Stimulated activated CD8-positive, alpha-beta memory T cell treated with anti-CD3 and anti-CD28 coated beads, Interleukin-4, amount 100 ng/mL, for 24 hours (primary cell): ENCODE measurements at places on chromosomes 13 and 19.

DNA sequence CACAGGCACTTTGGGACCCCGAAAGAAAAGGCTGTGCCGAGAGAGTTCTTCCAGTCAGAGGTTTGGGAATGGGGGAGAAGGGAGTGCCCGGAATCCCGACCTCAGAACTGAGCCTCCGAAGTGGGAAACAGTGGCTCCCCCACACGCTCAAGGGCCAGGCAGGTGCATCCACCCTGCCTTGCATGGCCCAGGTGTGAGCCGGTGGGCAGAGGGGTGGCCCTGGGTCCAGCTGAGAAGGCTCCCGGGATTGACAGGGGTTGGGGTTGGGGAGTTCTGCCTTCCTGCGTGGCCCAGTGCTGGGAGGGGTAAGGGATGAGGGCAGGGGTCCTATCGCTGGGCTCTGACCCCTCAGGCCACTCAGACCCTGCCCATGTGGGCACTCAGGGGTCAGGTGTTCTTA lies 163.5 kb upstream of the TUBA3C start:
- no peak for DNase-seq

DNA sequence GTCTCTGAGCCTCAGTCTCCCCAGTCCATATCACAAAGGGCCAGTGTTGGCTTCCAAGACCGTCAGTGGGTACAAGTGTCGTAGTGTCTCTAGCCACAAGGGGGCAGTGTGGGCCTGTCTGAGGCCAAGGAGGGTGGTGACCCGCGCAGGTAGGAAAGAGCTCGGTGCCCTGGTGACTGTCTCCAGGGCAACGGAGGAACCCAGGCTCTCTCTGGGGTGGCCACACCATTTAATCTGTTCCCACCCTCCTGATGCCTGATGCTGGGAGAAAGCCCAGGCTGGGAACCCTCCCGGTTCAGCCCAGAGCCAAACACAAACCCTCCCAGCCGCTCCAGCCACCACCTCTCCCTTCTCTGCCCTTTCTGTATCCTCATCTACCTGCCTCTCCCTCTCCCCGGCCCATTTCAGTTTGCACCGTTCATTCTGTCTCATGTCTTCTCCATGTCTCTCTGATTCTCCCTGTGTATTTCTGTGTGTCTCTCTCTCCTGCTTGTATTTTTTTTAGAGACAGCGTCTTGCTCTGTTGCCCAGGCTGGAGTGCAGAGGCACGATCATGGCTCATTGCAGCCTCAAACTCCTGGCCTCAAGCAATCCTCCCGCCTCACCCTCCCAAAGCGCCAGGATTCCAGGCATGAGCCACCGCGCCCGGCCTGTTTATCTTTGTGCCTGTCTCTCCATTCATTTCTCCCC lies 17.5 kb upstream of the MEIS3 start:
- DNase-seq = peak; percentile 75

DNA sequence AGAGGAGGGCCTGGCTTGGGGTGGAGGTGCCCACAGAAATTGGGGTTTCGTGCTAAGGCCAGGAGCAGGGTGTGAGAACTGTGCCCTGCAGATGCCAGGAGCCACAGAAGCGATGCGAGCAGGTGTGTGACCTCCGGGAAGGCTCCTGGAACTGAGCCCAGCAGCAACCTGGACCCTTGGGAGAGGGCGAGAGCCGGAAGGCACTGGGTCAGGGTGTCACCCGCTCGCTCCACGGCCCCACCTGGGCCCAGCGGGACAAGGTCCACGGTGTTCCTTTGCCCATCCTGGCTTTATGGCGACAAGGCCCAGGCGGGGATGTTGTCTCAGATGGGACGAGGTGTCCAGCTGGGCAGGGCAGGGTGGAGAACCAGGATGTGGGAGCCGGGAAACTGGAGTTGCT lies 4.2 kb downstream of the MISP start:
- DNase-seq = no peak

- DNase-seq = no peak
Observed at GRCh38 chr13:51262501-51263211, 40.5 kb downstream of the FAM124A start.

DNA sequence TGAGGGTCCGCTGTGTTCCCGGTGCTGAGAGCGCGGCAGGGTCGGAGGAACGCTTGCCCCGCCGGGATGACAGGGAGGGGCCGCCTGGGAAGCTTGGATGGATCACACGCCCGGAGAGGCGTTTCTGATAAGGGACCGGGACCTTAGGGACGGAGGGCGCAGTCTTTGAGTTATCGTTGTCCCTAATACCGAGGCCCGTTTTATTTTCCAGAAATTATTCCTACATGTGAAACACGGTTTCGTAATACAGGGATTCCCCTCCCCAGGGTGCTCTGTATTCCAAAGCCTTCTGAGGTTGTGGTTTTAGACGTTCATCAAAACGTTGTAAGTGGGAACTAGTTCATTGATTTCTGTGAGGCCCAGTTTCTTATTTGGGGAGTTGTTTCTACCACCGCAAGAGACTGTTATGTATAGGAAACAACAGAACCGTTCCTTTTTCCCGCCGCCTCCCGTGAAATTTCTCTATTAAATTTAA lies 752 bp downstream of the PDCD5 start:
- DNase-seq = no peak

DNA sequence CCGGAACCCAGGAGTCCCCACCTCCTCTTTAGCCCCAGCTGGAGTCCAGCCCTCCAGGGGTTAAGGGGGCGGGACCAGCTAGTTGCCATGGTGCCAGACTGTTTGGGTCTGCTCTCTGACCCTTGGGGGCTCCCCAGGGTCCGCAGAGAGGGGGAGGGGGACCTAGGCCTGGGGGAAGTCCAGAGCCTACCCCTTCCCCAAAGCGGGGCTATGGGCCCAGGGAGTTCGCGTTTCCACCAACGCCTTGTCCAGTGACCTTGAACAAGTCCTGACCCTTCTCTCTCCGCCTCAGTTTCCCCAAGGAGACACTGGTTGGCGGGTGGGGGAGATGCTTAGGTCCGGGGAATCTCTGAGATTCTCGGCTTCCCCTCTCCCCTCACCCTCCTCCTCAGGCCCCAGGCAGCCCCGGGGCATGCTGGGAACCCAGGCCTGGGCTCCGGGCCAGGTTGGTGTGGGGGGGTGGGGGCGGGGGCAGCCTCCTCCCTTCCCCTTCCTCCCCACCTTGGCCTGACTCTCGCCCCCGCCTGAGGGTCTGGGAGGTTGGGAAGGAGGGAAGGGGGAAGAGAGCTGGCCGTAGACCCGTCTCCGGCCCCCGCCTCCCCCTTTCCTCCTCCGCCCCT lies 2.6 kb upstream of the SPACA6 start:
- DNase-seq = peak; percentile 34

DNA sequence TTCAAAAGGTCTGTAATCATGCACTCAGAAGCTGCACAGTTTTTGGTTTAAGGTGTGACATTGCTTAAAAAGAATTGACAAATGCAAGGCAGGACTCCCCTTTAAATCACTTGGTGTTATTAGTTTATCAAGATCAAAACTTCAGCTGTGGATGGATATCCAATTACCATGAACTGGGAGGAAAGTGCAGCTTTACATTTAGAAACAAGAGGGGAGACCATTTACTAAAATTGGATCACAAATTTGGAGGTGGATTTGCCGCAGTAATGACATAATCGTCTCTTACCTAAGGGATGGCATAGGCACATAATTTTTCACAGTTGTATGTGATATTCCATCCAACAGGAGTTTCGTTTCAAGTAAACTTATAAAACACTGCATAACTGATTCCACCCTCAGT lies 1610.2 kb downstream of the SLITRK5 start:
- DNase-seq = no peak

DNA sequence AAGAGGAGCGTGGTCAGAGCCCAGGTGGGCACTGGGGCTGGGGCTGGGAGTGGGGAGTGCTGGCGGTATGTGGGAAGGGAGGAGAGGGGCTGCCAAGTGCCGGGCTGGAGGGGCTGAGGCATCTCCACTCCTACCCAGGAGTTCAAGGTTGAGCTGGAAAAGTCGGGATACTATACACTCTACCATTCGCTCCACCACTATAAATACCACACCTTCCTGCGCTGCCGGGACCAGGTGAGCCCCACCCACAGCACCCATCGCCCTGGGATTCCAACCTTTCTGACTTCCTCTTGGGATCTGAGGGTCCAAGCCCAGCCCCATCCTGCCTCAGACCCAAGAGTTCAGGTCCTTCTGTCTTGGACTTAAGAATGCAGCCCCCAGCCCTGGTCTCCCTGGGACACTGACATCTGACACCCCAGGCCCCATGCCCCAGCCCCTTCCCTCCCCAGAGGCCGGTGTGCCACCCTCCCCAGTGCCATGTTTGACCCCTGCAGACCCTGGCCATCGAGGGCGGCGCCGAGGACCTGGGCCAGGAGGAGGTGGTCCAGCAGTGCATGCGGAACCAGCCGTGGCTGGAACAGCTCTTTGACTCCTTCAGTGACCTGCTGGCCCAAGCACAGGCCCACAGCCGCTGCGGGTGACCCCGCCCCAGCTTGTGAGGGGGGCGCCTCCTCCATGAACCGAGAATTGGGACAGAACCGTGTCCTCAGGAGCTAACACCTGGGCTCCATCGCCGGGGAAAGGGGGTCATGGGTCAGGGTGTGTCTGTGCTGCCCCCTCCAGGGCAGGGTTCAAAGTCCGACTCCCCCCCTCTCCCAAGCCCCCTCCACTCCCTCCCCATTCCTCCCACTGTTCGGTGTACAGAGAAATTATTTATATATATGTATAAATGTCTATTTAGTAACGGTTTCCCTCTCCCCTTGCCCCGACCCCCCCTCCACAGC lies 14.7 kb downstream of the RRAS start:
- DNase-seq = no peak

DNA sequence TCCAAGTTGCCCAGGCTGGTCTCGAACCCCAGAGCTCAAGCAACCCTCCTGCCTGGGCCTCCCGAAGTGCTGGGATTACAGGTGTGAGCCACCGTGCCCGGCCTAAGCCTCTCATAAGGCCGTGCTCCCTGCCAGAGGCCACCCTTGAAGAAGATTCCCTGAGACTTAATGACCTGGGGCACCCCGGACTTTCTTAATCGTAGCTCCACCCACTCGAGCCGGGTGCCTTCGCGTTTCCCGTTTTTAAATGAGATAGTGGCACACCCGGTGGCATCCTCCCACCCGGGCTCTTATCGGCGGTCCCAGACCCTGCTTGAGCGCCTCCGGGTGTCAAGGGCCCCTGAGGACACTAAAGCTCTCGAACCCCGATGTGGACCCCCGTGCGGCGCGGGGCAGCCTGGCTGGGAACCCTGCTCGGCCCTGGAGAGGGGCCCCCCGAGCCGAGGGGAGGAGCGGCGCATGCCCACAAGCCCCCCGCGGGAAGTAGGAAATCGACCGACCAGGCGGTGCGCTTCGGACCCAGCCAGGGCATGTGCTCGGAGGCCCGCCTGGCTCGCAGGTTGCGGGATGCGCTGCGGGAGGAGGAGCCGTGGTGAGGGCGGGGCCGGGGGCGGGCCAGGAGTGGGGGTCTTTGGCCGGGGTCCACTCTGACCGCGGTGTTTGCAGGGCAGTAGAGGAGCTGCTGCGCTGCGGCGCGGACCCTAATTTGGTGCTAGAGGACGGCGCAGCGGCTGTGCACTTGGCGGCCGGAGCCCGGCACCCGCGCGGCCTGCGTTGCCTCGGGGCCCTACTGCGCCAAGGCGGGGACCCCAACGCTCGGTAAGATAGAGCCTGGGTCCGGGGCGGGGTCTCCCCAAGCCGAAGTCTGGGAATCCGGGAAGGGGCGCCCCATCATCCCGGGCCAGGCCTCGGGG lies at the start of gene ANKLE1:
ANKLE1 (plus strand) TSS at position 511 of the 914 bp plus-strand sequence; CDS start at position 531, 20 bp downstream.
- peak; percentile 35 for DNase-seq

DNA sequence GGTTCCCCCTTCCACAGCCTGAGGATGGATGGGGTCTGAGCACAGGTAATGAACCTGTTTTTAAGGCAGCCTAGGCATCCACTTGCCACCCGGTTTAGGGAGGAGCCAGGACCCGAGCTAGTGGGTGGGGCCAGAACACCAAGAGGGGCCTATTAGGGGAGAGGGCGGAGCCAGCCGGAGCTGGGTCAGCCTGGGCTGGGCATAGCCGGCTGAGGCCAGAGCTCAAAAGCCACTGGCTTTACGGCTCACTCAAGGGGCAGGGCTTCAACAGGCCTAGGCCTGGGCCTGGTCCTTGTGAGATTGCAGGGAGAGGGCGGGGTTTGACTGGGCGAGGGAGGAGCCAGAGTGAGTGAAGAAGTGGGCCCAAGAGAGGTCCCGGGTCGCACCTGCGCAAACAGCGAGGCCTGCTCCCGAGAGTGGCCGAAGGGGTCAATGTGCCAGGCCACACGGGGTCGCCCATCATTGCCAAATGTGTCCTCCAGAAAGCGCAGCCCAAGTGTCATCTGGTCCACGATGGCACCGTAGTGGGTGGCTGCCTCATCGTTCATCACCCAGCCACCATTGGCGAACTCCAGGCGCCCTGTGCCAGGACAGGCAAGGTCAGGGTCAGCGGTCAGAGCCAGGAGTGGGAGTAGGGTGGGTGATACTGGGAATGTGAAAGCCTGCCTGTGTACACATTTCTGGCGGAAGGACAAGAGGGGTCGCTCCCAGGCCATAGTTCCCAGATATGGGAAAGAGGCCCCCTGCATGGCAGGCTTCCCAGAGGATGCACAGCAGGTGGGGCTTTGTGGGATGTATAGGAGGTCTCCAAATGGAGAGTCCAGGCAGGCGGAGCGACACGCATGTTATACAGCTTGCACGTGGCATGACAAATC lies 1.9 kb downstream of the MAN2B1 start:
- DNase-seq = no peak

- no peak for DNase-seq
Observed at GRCh38 chr13:105518086-105518485, 1017.4 kb downstream of the EFNB2 start.

DNA sequence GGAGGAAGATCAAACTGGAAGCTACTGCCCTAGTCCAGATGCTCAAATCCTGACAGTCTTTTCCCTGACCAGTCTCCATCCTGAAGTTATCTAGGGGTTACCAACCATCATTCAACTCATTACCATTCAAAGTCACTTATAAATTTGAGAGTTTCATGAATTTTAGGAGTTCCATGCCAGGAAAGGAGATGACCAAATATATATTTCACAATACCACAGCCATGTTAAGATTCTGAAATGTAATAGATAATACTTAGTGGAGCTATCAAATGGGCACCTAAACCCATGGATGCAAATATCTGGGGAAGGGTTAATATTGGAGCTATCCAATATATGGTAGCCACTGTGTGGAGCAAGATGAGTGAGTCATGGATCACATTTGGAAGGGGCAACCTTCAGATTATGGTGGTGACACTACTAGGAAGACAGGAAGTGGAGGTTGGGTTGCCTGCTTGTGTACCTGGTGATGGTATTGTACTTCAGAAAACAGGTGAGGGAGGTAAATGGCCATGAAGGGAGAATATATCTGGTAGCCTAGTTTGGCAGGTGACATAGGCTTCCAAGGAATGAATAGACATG lies 18.7 kb downstream of the ZNF586 start:
- DNase-seq = no peak

GRCh38 chr19:34711890-34712289 lies 22.2 kb upstream of the ZNF181 start:
- no peak for DNase-seq

- no peak for DNase-seq
Observed at GRCh38 chr19:33426621-33427361, 53.3 kb downstream of the CEBPG start.
